H9 (cell line): ENCODE measurements at places on chromosomes 7 and 10.

DNA sequence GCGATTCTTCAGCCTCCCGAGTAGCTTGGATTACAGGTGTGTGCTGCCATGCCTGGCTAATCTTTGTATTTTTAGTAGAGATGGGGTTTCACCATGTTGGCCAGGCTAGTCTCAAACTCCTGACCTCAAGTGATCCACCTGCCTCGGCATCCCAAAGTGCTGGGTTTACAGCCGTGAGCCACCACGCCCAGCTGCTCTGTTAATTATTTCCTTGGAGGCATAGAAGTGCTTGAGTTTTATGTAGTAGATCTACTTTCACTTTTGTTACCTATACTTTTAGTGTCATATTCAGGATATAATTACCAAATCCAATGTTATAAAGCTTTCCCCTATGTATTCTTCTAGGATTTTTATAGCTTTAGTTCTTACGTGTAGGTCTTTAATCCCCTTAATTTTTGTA lies 1093.0 kb downstream of the GATA3 start:
- no peak for DNase-seq

- DNase-seq = peak; percentile 39
Observed at GRCh38 chr10:132848291-132848701, 62.3 kb upstream of the NKX6-2 start.

GRCh38 chr10:24706479-24707118 lies 17.1 kb downstream of the ARHGAP21 start:
- DNase-seq = no peak

DNA sequence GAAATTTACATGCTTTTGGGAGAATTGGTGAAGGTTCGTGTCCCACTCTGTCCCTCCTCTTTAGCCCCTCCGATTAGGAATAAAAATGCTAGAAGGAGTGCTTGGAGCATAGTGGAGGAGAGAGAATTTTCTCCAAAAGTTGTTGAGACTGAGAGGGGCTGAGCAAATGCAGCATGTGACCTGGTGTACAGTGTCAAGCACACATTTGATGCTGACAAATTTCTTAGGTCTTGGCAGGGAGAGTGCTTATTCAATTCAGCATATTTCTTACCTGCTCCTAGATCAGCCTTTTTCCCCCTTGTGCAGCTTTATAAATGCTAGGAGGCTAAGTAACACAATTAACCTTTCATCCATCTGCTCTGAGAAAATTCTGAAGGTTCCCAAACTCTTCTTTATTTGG lies 189.0 kb downstream of the GALNT17 start:
- no peak for DNase-seq

GRCh38 chr7:118708741-118709140 lies 484.2 kb downstream of the ANKRD7 start:
- no peak for DNase-seq

GRCh38 chr10:103842605-103843004 lies 12.8 kb downstream of the SH3PXD2A start:
- no peak for DNase-seq

DNA sequence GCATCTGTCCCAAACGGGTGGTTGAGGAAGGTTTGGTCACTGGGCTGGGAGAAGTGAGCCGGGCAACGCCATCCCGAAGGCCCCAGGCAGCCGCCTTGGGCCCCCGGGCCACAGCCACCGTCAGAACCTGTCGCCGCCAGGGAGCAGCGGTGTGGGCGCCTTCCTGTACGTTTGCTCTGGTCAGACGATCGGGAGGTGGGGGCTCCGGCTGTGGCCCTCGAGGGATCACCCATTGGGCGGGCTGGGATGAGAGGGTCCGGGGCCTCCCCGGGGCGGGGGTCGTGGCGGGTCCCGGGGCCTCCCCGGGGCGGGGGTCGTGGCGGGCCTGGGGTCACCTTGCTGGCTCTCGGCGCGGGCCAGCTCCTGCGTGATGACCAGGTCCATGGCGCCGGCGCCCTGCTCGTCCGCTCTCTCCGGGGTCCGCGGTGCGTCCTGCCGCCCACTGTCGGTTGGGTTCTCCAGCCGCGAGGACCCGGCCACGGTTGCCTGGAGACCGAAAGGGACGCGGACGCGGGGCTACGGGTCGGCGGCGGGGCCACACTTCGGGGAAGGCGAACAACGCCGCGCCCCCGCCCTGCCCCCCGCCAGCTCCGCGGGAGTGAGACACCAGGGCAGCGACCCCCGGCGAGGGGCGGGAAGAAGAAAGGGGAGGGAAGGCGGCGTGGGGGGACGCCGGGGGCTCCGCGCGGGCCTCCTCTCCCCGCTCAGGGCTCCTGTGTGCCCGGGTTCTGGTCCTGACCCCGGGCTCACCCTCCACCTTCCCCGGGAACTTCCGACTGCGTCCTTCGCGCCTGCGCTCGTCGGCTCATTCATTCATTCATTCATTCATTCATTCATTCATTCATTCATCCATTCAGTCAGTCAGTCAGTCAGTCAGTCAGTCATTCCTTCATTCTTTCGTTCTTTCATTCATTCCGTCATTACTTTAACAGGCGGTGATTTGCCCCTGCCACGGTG lies at the start of gene CFAP46:
CFAP46 (minus strand) TSS at position 470 of the 957 bp plus-strand sequence; CDS start at position 384, 86 bp downstream.
- peak; percentile 78 for DNase-seq

GRCh38 chr7:114832906-114833595 lies 88.8 kb upstream of the MDFIC start:
- DNase-seq = no peak

GRCh38 chr10:110772454-110773025 lies 99.2 kb upstream of the PDCD4 start:
- DNase-seq = no peak

DNA sequence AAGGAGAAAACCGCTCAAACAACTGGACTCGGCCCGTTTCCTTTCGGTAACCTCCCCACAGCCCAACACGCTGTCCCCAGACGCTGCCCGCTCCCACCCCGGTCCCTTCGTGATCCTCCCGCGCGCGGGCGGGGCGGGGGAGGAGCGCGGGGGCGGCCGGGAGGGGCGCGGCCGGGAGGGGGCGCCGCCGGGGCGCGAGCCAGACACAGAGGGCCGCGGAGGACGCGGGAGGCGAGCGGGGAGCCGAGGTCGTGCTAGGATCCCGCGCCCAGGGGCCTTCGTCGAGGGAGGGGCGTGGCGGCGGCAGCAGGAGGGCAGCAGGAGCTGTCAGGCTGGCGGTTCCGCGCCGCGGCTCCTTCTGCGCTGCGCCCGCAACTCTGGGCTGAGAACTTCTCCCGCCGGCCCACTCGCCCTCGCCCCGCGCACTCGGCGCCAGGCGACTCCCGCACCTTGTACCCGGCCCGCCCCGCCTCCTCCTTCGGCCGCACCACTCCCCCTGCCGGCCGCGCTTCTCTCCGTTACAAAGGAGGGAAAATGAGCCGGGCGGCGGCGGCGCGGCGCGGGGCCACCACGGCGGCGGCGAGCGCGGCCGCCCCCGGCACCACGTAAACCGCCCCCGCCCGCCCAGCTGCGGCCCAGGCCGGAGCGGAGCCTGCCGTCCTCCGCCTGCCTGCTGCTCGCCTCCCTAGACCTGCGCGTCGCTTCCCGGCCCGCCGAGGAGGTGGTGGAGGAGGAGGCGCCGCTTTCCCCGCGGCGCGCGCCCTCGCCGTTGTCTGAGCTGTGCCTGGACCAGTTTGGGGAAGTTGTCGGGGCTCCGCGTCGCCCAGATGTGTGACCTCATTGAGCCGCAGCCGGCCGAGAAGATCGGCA lies at the start of gene CDK14:
CDK14 (plus strand) TSS at position 521 of the 870 bp plus-strand sequence; CDS start at position 828, 307 bp downstream.
- DNase-seq = peak; percentile 79

DNA sequence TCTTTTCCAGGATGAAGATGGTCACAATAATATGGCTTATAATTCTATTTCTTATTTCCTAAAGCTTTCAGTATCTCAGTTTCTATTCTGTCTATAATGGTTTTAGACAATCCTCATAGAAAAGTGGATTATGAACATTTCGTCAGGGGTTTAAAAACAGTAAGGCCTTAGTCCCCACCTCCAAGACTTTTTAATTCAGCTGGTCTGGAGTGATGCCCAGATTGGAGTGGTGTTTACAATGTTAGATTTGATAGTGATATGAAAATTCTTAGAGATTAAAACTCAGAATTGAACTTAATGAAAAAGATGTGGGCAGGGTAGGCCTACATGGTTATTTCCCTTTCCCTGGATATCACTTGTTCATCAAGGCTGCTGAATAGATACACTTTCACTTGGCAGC lies 1238.3 kb downstream of the SORCS3 start:
- no peak for DNase-seq

GRCh38 chr10:99368646-99369045 lies 39.5 kb downstream of the CNNM1 start:
- no peak for DNase-seq

- no peak for DNase-seq
Observed at GRCh38 chr7:73354821-73355220, 26.9 kb downstream of the FKBP6 start.

DNA sequence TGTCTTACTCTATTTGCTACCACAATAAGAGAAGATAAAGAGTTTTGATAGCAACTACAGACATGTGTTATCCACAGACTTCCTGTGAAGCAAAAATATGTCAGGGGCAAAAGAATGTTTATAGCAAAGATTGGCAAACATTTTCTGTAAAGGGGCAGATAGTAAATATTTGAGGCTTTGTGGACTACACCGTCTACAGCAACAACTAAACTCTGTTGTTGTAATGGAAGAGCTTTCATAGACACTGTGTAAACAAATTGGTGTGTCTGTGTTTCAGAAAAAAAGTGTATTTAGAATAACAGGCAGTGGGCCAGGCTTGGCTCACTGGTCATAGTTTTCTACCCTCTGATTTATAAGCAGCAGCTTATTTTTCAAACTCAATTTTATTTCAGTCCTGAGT lies 521.4 kb downstream of the ANKRD7 start:
- DNase-seq = no peak

- DNase-seq = no peak
Observed at GRCh38 chr7:100221767-100222444, 2.2 kb downstream of the PVRIG start.

DNA sequence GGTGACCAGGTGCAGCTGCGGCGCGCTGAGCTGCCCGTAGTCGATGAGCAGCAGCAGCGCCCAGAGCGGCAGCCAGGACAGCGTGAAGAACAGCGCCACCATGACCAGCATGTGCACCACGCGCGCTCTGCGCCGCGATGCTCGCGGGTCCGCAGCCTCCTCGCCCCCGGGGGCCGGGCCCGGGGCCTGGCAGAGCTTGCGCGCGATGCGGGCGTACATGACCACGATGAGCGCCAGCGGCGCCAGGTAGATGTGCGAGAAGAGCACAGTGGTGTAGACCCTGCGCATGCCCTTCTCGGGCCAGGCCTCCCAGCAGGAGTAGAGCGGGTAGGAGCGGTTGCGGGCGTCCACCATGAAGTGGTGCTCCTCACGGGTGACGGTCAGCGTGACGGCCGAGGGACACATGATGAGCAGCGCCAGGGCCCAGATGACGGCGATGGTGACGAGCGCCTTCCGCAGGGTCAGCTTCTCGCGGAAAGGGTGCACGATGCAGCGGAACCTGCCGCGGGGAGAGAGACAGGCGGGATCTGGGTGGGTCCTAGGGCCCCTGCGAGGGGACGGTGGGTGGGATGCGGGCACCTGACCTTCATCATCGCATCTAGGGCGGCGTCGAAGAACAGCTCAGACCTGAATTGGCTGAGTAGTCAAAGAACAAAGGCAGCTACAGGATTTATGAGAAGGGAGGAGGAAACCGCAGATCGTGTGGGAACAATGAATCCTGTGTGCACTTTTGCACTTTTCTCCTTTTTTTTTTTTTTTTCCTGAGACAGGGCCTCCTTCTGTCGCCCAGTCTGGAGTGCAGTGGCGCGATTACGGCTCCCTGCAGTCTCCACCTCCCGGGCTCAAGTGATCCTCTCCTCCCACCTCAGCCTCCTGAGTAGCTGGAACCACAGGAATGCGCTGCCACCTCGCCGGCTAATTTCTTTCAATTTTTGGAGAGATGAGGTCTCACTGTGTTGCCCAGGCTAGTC lies 22.4 kb upstream of the PPA1 start:
- DNase-seq = peak; percentile 35
